GM12864 (cell line): ENCODE measurements at places on chromosomes 6 and 20.

- DNase-seq, result no peak
Observed at GRCh38 chr6:83192456-83192855, 609 bp downstream of the PGM3 start.

DNA sequence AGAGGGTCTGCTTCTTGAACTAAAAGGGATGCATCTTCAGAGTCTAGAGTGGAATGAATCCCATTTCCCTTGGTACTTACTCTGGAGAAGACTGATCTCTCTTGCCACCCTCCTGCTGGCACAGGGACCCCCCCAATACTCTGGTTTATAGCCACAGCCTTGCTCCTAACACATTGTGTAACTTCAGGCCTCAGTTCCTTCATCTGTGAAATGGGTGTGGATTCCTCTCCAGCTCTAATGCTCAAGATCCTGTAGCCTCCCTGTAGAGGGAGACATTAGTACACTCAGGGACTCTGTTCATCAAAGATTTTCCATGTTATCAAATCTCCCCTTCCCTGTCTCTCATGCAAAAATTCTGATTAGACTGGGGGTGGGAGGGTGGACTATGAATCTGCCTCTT lies 315.7 kb upstream of the MOCS1 start:
- no peak for DNase-seq

DNA sequence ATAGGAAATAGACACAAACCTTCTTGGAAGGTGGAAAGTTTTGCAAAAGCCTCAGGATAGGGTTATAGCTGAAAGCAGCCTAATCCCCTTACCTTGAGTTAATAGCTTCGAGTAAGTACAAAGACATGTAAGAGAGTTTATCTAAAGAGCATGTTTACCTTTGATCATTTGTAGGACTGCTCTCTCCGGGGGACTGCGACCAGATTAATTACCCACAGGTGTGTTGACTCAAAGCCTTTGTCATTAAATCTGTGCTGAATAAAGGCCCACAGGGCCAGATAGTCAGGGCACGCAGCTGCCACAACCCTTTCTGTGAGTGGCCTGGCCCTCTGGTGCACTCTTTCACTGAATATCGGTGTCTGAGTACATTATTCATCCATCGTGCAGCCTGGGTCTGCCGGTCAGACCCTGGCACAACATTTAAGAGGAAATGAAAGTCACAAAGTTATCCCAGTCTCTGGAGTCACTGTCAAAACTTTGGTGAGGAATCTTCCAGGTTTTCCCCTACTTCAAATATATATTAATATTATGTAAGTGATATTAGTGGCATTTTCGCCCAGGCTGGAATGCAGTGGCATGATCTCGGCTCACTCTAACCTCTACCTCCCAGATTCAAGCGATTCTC lies 5.4 kb upstream of the MICA start:
- no peak for DNase-seq

- DNase-seq, result no peak
Observed at GRCh38 chr6:52754443-52754842, 8.8 kb downstream of the GSTA2 start.

GRCh38 chr6:158894193-158894592 lies 75.0 kb upstream of the EZR start:
- DNase-seq, result no peak

DNA sequence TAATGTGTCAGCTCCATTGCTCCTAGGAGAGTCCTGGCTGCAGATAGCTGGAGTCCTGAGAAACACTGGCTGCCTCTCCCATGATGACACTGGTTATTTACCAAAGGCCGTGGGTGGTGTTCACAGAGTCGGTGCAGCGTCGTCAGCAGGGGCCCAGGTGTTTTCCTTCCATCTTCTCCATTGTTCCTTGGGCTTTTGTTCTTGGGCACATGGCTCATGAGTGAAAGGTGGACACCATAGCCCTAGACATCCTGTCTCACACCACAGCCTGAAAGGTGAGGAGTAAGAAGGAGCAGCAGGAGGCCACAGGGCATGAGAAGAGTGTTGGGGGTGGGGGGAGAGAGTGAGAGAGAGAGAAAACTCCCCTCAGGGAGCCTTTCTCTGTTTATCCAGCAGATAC lies 9.1 kb downstream of the CST5 start:
- DNase-seq, result no peak

DNA sequence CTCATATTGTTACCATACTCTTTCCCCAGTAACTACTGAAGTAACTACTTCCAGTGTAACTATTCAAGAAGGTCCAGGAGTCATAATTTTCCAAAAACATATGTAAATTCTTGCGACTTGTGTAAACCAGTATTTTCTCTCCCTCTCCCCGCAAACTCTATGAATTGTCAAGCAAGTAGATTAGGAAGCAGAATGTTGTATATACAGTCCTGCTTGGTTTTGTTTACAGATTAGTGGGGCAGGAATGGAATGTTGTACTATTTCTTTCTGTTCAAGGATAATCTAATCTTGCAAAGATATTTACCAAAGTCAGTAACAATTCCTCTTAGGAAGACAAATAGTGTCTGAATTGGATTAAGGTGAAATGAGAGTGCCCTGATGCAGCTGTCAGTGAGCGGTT lies 234.9 kb upstream of the PLN start:
- no peak for DNase-seq

DNA sequence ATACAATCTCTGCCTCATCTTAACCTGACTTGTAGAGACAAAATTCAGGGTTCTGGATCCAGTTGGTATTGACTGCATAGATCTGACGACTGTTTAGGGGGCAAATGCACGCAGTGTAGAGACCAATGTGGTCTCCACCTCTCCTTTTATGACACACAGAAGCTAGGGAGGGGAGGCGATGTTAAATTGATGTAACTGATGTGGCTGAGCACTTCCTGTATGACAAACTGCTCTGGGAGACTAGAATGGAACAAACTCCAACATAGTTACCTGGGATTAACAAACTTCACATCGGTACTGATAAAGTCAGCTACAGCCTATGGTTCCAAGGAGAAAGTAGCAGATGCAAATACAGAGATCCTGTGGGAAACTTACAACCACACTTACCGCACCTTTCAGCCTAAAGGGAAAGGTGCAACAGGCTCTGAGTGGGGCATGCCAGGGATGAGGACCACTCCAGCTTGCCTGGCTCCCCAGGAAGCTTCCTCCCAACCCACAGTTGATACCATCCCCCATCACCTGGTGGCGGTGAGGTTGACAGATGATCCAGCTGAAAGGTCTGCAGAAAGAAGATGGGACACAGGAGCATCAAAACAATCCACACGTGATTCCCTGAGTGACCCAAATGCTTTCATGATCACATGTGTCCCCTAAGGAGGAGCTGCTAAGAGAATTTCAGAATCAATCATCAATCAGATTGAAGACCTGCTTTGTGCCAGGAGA lies 60.6 kb upstream of the MRPS10 start:
- DNase-seq, result no peak

DNA sequence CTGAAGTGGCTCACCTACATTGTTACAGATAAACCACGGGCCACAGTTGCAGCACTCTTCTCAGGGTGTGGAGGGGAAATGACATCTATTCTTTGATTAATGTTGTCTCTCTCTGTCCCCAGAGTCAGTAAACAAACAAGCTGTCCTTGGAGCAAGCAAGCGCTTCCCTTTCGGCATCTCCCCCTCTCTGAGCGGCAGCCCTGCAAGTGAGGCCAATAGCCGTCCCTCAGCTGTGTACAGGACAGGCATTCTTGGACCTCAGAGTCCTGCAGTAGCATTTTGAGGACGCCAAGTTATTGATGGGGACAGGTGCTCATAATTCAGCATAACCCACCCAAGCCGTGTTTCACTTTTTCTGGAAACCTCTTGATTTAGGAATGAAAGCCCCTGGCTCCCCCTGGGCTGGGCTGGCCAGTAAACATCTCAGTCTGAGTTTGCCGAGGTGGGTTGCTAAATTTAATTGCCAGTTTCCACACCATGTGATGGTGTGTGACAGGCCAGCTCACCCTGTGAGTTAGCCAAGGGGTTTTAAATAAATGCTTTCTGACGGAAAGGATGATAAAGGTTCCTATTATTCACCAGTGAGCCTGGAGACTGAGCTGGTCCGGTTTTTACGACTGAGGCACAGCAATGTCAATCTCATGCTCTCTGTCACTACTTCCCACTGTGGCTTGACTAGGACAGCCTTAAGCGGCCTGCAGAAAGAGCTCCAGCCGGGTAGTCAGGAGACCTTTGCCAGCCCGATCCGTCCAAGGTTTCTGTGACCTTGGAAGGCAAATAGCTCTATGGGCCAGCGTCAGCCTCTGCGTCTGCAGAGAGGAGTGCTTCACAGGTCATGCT lies 214.8 kb upstream of the RREB1 start:
- no peak for DNase-seq

DNA sequence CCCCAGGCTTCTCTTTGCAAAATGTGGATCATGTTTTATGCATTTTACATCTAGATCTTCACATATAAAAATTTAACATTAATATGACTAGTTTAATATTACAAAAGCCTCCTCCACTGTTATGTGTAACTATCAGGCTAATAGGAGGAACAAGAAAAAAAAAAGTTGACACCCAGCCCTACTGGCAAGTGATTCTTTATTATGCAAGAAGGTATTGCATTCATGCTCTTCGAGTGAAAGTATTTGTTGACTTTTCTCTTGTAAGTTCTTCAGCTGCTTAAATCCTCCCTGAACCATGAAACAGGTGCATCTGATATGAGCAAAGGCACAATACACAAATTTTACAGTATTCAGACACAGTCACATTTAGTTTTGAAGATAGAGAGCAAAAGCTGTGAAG lies 716 bp upstream of the HLA-DQB2 start:
- DNase-seq, result no peak
